Activated gamma-delta T cell treated with Interleukin-2 at 50 U/mL for 16 hours (primary cell): ENCODE measurements at places on chromosomes 4 and X.

DNA sequence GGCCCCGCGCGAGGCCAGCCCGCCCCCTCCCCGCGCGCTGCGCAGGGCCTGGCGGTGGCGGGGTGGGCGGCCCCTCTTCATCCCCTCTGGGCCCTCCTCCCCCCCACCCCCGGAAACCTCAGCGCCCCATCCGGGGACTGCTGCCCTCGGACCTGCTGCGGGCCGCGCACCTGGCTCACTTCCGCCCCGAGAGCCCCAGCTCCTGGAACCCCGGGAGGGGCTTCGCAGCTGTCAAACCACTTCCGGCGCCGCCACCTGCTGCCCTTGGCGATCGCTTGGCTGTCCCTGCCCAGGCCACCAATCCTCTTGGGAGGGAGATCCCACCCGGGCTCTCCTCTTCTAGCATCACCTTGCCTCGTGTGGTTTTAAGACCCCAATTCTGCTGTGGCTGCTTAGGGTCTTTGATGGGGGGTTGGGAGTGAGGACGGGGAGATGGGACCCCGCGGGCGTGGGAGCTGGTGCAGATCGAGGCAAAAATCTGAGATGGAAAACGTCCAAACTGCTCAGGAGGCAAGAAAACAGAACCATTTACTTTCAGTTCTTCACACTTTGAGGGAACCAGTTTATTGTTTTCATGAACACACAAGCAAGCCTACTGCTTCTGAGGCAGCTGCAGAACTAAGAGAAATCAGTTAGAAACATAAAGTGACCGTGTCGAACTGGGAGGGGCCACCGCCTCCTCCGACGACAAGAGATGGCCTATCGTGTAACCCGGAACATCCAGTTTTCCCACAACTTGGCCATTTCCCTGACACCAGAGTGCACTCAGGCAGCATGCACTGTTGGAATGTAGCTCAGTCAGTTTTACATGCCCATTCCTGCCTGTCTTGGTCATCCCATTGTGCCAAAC, 754 bp downstream of the MTMR1 start:
- peak; percentile 72 for DNase-seq

DNA sequence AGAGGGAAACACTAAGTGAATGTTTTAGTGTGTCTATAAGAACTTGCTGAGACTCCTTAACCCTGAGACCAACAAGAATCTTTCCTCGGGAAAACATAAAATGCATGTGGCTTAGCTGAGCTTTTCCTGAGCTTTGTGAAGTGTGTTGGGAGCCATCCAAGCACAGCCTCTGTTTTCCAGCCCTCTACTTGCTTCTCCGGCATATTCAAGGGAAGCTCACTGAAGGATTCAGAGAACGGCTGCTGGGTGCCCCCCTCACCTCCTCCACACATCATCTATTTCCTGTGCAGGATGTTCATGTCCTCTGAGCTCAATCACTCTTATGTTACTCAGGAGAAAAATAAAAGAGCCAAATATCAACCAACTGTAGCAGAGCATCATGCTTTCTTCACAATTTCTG, 492.1 kb downstream of the IL15 start:
- DNase-seq, result no peak

DNA sequence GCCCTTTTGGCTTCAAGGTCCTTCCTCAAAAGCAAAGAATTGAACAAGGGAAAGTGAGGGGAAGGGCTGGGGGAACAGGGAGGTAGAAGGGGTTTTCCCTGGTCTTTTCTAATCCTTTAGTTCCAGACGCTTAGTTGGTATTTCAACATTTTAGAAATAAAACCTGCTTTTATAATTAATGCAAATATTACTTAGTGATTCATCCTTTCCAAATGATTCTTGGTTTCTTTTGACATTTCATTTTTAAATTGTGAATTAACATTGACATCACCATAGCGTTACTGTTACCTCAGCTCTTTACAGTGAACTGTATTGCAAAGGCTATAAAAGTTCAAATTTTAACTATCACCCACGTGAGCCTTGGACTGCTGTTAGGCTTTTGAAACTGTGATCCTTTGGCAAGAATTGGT, 20.9 kb downstream of the NFKB1 start:
- DNase-seq, result no peak

DNA sequence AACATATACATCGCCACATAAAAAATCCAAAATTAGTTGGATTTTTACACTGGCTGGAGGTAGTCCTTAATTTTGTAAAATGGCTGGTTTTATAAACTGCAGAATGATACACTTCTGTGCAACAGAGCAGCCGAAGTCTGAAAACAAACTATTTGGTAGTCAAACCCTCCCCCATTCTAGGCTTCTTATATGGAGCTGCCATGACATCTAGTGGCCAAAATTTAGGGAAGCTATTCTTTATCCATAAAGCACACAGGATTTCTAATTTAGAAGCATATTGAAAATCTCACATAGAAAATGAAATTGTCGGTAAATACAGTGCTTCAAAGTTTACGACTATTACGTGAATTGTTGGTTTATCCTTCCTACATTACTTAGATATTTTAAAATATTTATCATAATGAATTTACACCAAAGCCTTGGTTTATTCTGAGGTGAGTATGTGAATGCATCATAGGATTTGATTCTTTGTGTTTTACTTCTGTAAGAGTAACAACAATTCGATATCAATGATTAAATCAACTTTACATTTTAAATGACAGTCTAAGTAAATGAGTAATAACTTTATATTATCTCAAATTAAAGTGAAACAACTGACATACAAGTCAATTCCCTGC, 113.4 kb upstream of the FAM241A start:
- no peak for DNase-seq
